Activated CD8-positive, alpha-beta memory T cell treated with anti-CD3 and anti-CD28 coated beads for 4 hours (primary cell): ENCODE measurements at places on chromosomes 1 and 21.

- DNase-seq = peak; percentile 39
These were observed 71.7 kb upstream of the ETS2 start for GRCh38 chr21:38733972-38734546.

GRCh38 chr21:15449556-15449955 lies 280.2 kb upstream of the USP25 start:
- no peak for DNase-seq

DNA sequence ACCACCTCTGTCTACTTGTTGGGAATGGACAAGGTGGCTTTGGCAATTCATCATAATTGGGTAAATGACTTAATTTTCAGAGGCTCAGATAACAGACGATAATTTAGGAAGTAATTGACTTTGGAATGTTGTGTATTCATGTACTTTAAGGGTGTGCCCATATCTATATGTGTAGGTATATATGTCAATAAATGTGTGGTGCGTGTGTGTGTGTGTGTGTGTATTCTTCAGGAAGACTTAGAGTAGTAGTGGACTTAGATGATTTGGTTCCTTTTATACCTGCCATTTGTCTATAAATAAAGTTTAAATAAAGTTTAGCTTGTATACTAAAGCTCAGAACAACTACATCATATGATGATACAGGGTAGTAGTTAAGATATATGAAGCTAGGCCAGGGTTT lies 20.0 kb upstream of the JUN start:
- no peak for DNase-seq

GRCh38 chr1:213385806-213386324 lies 334.8 kb downstream of the RPS6KC1 start:
- DNase-seq = no peak

DNA sequence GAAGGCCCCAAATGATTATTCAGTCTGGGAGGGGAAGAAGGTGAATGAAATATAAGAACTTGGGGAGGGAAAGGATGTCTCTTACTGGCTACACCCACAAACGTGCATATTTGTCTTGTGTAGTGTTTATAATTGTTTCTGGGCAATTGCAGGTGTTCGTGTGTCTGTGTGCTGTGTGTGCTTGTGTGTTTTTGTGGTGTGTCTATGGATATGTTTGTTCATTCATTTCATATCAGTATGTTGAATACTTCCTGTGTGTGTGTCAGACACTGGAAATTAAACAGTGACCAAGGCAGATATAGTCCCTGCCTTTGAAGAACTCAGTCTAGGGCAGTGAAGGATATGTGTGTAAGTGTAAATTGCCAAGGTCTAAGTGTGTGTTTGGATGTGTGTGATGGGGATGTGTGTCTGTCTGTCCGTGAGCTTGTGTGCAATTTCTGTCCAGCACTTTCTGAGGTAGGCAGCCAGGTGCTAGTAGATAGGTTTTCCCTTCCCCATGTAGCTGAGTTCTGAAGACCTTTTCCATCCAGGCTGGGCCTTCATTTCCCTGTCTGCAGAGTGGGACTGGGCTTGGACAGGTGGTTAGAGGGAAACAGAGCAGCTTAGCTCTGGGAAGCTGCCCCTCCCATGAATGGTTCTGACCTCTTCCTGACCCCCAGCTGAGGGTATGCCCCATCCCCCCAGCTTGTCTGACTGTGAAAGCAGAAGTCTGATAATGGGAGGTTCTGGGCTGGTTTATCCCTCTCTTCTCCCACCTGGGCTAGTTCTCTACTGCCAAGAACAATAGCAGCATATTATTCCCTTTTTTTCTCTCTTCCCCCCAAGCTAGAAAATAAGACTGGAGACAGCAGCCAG lies 3.8 kb downstream of the AGO1 start:
- no peak for DNase-seq

DNA sequence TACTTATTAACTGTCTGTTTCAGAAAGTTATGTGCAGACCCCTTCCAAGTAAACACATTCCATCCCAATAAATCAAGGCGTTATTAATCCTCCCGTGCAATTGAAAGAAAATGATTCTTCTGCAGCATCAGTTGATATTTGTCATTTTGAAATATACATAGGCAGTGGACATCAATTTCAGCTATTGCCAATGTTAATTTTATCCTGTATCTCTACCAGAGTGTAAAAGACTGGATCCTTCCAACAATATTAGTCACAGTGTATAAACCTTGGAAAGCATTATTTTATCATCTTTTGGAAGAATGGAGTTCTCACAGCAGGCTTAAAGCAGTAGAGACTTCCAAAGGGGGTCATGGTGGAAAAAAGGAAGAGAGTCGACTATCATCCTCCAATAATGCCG lies 150.4 kb downstream of the CYYR1 start:
- DNase-seq = no peak

GRCh38 chr1:43253876-43254275 lies 15.9 kb upstream of the TMEM125 start:
- DNase-seq = no peak

GRCh38 chr1:47533793-47534328 lies 96.0 kb downstream of the FOXD2 start:
- DNase-seq = no peak

DNA sequence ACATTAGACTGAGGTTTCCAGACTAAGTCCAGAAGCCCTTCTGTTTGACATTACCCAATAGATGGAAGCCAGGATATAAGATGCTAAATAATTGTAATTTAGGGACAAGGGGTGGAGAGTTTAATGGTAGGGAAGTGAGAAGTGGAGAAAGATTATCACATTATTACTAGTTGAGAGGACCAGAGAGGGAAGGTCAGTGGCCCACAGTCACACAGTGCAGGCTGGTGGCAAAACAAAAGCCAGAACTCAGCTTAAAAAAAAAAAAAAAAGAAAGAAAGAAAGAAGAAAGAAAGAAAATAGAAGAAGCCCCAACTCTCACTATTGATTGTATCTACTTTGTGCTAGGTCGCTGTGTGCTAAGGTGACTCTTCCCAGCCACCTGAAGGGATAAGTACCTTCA lies 41.6 kb upstream of the WNT4 start:
- no peak for DNase-seq

DNA sequence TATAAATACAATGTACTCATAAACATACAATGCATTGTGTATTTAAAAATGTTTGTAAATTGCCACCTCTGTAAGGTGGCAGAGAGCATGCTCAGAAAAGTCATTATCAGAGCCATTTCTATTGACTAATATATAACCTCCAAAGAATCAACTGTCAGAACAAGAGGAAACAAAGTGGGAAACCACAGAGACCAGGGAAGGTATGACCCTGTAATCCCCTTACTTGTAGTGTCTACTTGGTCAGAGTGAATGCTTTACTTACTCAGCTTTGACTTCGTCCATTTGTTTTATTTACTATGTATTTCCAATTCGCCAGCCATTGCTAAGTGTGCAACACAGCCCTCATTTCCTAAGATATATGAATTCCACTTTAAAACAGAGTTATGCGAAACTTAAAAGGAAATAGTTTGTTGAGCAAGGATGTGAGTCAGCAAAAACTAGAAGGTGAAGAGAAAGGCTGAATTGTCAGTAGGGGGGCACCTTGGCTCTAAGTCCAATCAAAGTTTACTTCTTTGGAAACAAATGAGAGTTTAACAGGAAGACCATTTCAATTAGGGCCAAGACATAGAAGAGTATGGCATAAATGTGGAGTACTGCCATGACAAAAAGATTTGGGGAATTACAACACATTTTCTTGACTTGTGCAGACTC lies 671.7 kb upstream of the PTBP2 start:
- DNase-seq = no peak

- DNase-seq = peak; percentile 75
These were observed 38.2 kb downstream of the URB2 start for GRCh38 chr1:229664133-229664689.

- DNase-seq = no peak
These were observed 22.1 kb upstream of the EYA3 start for GRCh38 chr1:28110555-28110954.

GRCh38 chr1:211527006-211527405 lies 35.0 kb upstream of the RD3 start:
- no peak for DNase-seq
